ENCODE measurements at places on chromosomes 2 and 18. TPM values are rescaled to one million over a fixed set of nuclear protein-coding genes. Genes with fewer than 3 reads are reported as not detected.

- DNase-seq: no peak
Measured at GRCh38 chr2:141399270-141399669, 731.5 kb downstream of the LRP1B start.

DNA sequence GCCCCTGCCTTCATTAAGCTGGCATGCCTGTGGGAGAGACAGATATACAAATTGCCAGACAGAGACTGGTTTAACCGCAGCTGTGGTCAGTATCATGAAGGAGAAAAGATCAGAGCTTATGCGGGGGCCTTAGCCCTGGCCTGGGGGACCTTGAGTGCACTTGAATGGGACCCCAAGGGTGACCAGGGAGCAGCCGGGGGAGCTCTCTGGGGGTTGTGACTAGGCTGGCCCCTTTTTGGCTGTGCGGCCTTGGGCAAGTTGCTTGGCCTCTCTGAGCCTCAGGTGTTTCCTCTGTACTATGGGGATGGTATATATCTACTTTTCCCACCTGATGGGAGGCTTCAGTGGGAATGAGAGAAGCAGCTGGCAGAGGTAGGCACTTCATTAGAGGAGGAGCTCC, 35.7 kb downstream of the INHBB start:
- no peak for DNase-seq

DNA sequence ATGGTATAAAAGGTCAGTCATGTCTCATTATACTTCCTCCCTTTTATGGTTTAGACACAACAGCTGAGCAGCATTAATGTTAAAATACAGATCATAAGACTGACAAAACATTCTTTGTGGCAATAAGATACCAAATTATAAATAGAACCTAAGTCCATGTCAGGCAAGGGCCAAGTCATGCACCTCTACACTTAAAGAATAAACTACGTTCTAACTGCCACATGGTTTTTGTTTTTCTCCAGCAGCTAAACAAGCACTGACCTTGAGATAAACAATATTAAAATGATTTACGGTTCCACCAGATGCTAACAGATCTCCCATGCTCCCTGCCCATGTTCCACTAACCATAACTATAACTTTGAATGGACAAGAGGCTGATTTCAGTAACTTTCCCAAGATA, 368.6 kb upstream of the TFPI start:
- no peak for DNase-seq

GRCh38 chr2:172667581-172668325, 67.9 kb upstream of the RAPGEF4 start:
- DNase-seq: no peak

DNA sequence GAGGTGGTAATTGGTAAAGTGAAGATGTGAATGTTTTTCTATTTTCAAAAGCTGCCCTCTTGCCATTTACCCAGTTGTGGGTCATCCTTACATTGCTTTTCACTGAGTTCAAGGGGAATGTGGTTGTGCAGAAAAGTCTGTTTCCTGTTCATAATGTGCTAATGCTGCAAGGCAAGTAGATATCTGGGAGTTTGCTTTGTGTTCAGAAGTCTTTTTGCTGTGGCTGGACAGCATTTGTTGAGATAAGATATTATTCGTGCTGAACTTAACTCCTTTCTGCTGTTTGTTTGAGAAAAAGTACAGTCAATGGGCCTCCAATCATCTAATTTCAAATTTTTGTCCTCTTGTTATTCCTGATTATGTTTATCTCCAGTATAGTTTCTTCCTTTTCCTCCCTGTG, 263.2 kb downstream of the LTBP1 start:
- no peak for DNase-seq

GRCh38 chr18:25814841-25815458, 275.5 kb downstream of the SS18 start:
- DNase-seq: no peak

DNA sequence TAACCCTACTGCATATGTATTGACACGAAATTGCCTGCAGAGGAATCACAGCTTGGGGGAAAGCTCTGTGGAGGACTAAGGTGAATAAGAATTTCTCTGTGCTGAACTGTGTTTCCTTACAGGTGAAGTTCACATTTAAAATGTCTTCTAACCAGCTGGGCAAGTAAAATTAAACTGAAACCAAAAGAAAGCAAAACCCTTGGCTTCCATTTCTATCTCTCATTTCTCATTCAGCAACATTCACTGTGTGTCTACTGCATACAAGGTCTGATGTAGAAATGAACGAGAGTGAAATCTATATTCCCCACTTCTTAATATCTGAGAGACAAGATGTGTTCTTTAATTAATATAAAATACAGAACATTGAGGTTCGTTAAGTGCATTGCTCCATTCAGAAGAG, 397.3 kb downstream of the SOX11 start:
- DNase-seq: no peak

- no peak for DNase-seq
Measured at GRCh38 chr2:152730591-152731333, 12.3 kb downstream of the ARL6IP6 start.

The DES gene
- total RNA-seq: 21,230 TPM

DNA sequence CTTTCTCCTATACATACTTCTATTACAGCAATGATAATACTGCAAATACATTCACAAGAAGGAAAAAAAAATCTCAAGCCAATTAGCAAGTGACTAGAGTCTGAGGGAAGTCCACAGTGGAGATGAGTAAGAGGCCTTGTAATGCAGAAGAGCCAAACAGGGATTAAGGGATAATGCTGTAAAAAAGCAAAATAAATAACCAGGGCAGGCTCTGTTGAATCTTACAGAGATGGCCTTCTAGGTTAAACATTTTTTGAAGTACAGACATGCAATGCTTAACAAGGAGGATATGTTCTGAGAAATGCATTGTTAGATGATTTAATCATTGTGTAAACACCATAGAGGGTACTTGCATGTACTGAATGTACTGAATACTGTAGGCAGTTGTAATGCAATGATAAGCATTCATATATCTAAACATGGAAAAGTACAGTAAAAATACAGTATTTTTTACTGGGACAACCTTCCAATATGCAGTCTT, 122.1 kb upstream of the RMDN2 start:
- DNase-seq: no peak

DNA sequence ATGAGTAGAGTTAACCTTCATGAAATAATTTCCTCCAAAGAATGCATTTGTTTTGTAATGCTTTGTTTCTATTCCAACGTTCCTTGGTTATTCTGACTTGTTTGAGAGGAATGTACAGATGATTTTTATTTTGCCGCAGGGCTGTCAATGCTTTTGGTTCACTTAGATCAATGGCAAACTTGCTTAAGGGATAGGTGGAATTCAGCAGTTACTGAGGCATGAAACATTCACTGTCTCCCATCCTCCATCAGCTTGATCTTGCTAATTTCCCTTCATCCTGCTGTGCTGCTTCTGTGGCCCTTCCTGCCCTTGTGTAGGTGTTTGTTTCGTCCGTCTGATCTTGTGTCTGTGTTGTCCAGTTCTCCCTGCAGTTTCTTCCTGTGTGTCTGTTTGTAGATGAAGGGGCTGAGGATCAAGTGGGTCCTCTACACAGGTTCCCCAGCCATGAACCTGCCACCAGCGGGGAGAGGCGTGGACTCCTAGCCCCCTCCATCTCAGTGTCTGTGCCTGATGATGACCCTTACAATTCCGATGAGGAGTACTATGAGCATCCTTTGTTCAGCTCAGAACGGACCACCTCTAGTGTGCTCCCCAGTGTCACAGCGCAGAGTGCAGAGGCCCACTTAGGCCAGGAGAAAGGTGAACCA, 84.2 kb upstream of the UNC80 start:
- DNase-seq: no peak

DNA sequence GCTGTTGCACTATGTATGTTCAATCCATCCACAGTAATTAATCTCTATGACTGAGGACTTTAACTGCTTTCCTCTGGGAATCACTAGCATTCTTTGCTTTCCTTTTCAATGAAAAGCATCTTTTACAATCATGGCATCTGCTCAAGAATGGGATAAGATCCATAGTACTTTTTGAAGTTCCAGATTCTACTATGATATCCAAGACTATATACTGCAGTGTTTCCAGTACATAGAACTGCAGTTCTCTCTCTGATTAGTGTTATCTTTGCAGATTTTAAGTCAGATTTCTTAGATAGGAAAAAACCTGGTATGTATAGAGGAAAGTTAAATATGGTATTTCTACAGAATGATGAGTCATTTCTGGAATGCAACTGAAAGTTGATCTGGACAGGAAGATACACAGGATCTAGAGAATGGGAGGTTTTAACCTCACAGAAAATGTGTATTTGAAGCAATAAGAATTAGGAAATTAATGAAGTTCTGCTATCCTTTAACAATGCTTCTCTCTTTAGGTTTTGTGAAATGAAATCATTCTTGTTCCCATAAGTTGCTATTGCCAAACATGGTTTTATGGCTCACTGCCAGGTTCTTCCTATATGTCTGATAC, 670.7 kb downstream of the ERBB4 start:
- DNase-seq: no peak

DNA sequence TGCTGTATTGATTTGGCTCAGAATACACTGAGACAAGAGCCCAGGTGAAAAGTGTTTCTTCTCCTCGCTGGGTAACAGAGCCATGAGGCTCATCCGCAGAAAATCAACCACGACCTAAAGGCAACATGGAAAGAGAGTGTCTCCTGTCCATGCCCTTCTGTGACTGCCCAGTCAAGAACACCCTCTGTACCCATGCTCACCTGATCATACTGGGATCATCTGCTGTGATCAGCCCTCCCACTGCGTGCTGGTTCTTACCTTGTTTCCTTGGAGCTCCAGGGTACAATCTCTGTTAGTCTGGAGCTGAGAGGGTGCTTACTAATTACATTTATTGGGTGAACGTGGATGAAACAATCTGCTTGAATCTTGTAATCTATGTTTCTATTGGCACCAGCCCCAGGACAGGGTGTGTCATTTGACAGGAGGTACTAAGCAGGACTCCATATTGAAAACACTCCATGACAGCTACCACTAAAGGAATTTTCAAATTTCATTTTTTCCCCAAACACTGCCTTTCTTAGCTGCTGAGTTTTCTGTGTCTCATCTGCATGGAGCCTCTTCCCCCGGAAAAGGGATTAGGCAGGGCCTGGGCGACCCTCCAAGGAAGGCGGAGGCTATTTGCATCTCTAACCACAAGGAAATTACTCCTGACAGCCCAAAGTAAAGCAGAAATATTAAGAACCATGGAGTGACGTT, 39.7 kb upstream of the GRP start:
- no peak for DNase-seq

The GMCL1 gene
- 5.7 TPM for total RNA-seq

The PLA2R1 gene
- total RNA-seq: 3.0 TPM

GRCh38 chr2:27080603-27080936, 2.2 kb downstream of the EMILIN1 start:
- no peak for DNase-seq

GRCh38 chr2:15059870-15060512, 427.5 kb downstream of the LRATD1 start:
- no peak for DNase-seq

The UCN gene
- 2.1 TPM for total RNA-seq

- DNase-seq: no peak
Measured at GRCh38 chr2:157124731-157125130, 132.8 kb upstream of the GALNT5 start.

GRCh38 chr2:10931710-10932255, 20.0 kb downstream of the KCNF1 start:
- DNase-seq: no peak

DNA sequence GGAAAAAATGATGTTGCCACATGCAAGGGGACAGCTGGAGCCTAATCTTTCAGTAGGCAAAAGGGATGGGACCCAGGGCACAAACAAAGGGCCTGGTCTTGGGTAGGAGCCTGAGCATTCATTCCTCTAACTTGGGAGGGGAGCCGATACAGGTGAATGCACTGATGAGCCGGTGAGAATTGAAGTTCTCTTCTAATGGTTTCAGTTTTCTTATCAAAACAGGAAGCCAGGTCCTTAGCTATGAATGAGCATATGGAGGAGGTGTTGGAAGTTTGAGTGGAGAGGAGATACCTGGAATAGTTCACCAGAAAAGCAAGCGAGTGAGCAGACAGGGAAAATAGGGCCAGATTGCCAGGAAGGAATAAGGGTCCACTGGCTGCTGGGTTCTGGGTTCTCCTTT, 10.1 kb downstream of the DPP4 start:
- DNase-seq: no peak

- peak; percentile 92 for DNase-seq
Measured at GRCh38 chr2:231786177-231786916, at the start of gene COPS7B. Gene COPS7B, plus strand, starts transcription at chr2:231786445. Its CDS starts 2,126 bp downstream, at chr2:231788571.

DNA sequence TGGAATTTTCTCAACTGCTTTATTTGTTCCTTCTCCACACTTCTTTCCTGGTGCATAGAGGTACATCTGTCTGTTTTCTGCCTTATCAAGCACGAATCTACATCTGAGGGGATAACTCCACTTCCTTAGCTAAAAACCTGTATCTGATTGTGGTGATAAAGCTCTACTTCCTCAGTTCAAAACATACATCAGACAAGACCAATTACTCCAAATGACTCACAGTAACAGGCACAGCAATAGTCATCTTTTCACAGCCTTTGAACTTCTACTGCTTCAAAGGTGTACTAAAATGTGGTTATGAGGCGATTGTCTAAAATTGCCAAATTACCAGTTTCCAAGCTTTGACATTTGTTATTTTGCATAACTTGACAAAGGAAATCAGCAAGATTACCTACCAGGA, 803.6 kb upstream of the ZEB2 start:
- no peak for DNase-seq

The IKZF2 gene
- 5.6 TPM for total RNA-seq

The L3MBTL4 gene
- total RNA-seq: 0.70 TPM

The MAP3K19 gene
- total RNA-seq: not detected

The ABCG5 gene
- total RNA-seq: not detected

DNA sequence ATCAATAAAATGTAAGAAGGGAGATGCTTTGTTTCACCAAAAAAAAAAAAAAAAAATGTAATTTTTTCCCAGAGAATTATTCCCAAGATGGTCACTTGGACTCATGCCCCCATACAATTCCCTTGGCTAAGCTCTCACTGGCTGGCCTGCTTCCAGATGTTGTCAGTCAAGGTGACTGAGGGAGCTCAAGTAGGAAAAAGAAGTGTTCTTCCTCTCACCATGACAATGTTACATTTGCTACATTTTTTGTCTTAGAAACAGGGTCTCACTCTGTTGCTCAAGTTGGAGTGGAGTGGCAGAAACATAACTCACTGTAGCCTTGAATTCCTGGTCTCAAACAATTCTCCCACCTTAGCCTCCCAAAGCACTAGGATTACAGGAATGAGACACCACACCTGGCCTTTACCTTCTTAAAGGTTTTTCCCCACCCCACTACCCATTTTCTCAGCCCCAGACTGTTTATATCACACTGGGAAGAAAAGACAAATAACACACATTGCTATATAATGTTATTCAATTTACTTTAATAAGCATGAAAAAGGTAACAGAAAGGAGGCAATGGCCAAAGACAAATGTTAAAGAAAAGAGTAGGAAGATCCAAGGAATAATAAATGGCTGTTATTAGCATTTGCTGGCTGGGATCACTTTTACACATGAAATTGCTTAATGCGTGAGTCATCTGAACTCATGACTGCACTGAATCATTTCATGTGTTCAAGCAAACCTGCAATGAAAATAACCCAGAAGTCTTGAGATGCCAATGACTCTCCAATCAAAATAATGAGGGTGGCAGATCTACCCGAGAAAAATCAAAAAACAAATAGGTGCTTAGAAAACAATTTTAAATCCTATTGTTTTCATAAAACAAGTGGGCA, 45.2 kb downstream of the ACVR1 start:
- DNase-seq: no peak

The CNDP1 gene
- total RNA-seq: not detected

- DNase-seq: no peak
Measured at GRCh38 chr2:159089543-159089942, 121.1 kb downstream of the TANC1 start.

GRCh38 chr2:220441404-220441803, 814.0 kb downstream of the SLC4A3 start:
- DNase-seq: no peak

- no peak for DNase-seq
Measured at GRCh38 chr2:80482276-80482675, 177.7 kb upstream of the LRRTM1 start.

The CXCR4 gene
- total RNA-seq: 4.4 TPM

The BABAM2 gene
- total RNA-seq: 63.4 TPM
